ENCODE measurements at places on chromosomes 6 and 20. TPM values are rescaled to one million over a fixed set of nuclear protein-coding genes. Genes with fewer than 3 reads are reported as not detected.

Gene RSPO3
- total RNA-seq = 7.9 TPM

Gene WFDC5
- not detected for total RNA-seq

Gene NECAB3
- 17.6 TPM for total RNA-seq

Gene SRMS
- not detected for total RNA-seq

Gene MOG
- total RNA-seq = not detected

Gene GGTLC1
- total RNA-seq = not detected

Gene C6orf58
- not detected for total RNA-seq

Gene NFATC2
- total RNA-seq = 0.36 TPM

Gene DNMT3B
- 1.1 TPM for total RNA-seq

Gene HUS1B
- total RNA-seq = 0.65 TPM

Gene TOX2
- total RNA-seq = 5.2 TPM

Gene CCM2L
- total RNA-seq = not detected

Gene PLTP
- total RNA-seq = 66.9 TPM

Gene IYD
- total RNA-seq = not detected

Gene RAB44
- total RNA-seq = not detected

Gene KIF25
- total RNA-seq = not detected

Gene KIAA1755
- 4.9 TPM for total RNA-seq

Gene SNX5
- total RNA-seq = 147 TPM

Gene GPX5
- total RNA-seq = not detected

Gene SLPI
- 0.63 TPM for total RNA-seq

Gene MARCKS
- 122 TPM for total RNA-seq

Gene SNAI1
- total RNA-seq = 2.7 TPM

Gene NEDD9
- 0.33 TPM for total RNA-seq

Gene SCRT2
- not detected for total RNA-seq

Gene ATAT1
- 5.6 TPM for total RNA-seq

Gene EGFL8
- 0.16 TPM for total RNA-seq

Gene SOBP
- 7.4 TPM for total RNA-seq

Gene RBPJL
- not detected for total RNA-seq

Gene LY6G6C
- not detected for total RNA-seq

Gene OR2H2
- not detected for total RNA-seq

Gene BPIFB2
- not detected for total RNA-seq

Gene TPD52L2
- total RNA-seq = 100 TPM

Gene DDO
- 2.3 TPM for total RNA-seq

Data from fibroblast of the aortic adventitia (primary cell).